ENCODE measurements at places on chromosomes 3 and 15.

GRCh38 chr15:40344631-40345120 lies 3.9 kb upstream of the CCDC9B start:
- peak; percentile 84 for DNase-seq

DNA sequence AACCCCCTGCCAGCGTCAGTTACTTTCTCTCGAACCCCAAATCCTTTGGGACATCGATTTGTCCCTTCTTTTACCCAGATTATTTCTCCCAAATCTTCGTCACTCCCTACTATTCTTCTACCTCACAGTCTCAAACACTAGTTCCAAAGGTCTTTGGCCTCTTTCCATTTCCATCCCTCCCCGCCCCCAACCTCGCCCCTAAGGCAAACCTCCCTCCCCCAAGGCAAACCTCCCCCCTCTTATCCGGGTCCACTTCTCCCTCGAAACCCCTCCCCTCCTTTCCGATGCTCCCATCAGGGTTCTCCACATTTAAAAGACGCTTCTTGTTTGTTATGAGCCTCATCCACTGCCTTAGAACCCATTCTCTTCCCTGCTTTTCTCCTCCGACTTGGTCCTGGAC lies 583 bp downstream of the EAF1 start:
- no peak for DNase-seq

DNA sequence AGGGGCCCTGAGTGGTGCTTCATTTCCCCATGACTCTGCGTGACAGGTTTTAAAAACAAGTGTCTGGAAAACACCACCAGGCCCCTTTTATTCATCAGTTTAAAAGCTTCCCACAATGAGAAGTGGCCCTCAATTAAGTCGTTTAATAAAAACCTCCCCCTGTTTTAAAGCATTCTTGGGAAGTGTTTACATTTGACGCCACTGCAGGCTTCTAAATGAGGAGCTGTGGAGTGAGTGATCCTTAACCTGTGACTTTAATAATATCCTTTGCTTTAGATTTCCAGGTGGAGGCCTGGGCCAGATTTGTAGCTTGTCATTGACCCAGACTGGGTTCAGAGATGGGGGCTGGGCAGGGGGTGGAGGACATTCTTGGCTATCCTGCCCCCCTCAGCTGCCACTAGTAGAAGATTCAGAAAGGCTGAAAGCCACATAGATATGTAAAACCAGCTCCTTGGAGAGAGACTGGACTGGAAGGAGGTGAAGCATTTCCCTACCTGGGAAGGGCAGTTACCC lies 11.3 kb downstream of the CGNL1 start:
- DNase-seq: no peak

DNA sequence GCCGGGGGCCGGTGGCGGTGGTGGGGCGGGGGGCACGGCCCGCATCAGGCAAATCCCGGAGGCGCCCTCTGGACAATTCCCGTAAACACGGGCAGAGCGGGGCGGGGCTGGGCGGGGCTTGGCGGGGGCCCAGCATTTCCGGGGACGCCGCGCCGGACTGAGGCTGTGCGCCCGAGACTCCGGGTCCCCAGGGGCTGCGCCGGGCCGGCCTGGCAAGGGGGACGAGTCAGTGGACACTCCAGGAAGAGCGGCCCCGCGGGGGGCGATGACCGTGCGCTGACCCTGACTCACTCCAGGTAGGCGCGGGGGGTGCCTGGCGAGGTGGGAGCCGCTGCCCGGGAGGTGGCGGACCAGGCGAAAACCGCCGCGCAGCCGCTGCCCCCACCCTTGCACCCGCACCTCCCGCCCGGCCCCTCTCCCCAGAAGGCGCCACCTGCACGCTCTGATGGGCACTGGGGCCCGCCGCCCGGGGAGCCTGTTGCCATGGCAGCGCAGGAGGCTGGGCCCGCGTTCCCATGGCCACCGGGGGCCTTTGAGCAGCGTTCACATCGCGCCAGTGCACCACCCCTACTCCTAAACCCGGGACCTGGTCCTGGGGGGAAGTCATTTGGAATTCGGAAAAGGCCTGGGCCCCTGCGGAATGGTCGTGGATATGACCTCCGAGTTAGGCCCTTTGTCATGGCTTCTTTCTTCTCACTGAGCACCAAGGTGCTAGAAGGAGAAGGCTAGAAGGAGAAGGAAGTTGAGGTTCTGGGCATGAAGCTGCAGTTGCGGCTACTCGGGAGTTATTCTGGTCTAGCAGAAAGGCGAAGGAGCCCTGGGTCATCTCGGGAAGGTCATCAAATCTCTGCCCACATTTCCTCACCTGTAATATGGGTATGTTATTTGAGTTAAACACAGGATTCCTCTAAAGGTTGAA lies 16.1 kb upstream of the SEMA4B start:
- peak; percentile 80 for DNase-seq

DNA sequence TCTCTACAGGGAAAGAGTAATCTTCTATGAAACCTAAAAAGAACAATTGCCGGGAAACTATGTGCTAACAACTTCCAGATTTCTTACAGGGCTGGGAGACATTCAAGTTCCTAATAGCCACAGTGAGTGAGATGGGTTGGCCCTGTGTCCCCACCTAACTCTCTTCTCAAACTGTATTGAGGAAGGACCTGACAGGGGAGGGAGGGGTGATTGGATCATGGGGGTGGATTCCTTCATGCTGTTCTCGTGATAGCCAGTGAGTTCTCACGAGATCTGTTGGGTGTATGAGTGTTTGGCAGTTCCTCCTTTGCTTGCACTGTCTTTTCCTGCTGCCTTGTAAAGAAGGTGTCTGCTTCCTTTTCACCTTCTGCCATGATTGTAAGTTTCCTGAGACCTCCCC lies 958.7 kb downstream of the AGBL1 start:
- DNase-seq: no peak

- no peak for DNase-seq
These were observed 1.8 kb downstream of the CLN6 start for GRCh38 chr15:68227643-68228142.
